ACHN (cell line): ENCODE measurements at places on chromosomes 1 and 21.

DNA sequence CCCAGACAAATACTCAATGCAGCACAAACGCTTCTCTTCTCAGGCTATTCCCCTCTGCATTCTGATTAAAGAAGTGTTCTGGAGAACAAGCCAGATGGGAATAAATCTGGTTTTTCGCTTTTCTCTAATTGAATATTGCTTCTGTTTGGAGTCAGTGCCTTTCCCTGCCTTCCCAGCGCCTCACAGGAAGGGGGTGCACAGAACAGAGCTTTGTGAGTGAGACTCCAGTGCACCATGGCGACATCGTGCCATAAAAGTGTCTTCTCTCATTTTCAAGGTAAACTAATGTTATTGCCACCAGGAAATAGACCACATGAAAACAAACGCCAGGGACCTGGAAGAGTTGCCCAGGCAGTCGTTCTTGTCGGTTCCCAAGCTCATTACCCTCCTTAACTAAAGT lies 43.6 kb upstream of the SLC45A1 start:
- DNase-seq = no peak

GRCh38 chr1:211571998-211572397 lies 7.0 kb downstream of the SLC30A1 start:
- no peak for DNase-seq

DNA sequence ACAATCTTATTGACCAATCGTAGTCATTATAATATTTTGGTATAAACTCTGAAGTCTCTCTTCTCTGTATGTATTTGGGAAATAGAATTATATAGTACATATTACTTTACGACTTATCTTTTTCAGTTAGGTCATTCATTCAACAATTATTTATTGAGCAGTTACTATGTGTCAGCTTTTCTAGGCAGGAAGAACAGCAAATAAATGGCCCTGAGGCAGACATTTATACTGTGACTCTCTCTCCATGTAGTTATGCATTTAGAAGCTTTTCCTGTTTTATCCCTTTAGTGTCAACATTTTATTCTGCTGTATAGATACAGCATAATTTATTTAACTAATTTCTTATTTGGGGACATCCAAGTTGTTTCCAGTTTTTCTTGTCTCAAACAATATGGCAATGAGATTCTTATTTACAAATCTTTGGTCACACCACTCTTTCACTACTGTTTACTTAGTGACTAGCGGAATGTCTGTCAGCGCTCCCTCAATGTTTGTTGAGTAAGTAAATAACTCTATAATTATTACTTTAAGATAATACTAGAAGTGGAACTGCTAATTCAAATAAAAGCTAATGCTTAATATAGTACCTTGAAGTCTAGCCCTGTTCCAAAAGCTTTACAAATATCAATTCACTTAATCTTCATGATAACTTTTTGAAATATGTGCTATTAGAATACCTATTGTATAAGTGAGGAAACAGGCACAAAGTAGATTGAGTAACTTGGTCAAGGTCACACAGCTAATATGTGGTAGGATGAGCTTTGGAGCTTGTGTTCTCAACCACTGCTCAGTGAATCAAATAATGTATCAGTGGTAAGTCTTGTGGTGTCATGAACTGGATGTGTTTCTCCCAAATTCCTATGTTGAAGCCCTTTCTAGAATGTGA lies 465.6 kb downstream of the SIPA1L2 start:
- no peak for DNase-seq

DNA sequence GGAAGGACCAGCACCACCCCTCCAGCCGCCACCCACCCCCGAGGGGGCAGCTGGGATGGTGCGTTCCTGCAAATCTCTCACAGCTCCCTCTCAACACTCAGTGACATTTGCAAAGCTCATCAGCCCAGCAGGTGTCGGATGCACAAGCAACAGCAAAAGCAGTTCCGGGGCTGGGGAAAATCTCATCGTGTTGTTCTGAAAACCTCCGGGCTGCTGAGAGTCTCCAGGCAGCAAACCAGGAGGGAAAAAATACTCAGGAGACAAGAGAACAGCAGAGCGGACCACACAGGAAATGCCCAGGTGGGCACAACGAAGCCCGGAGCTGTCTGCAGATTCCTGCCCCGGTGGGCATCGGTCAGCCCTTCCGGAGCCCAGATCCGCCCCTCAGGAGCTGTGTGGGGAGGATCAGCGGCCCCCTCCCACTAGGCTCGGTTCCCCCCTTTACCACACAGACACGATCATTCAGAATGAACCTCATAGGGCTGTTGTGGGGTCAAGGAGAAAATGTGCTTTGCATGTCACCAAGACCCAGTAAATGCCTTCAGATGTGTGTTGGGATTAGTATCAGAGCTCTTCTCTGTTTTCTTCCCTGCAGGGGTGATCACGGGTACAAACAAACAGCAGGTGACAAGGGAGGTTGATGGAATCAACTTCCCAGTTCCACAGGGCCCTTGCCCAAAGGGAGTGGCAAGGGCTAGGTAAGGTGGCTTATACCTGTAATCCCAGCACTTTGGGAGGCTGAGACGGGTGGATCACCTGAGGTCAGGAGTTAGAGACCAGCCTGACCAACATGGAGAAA lies 127.0 kb upstream of the TIAM1 start:
- no peak for DNase-seq

DNA sequence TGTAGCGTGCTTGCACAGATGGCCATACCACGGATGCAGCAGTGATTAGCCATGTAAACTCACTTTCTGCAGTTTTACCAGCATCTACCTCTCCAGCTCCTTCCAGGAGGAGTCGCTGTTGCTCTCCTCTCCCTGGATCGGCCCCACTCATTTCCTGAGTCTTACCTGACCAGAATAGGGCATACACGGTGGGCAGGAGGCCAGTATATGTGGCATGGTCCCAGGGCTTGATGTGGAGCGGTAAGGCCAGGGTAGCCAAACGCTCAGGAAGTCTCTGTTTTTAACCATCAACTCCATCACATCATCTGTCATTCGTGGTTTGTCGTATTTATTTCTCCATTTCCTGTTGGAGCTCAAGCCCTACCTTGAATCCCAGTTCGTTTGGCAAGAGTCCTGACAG lies 163.4 kb upstream of the USP24 start:
- DNase-seq = no peak

GRCh38 chr1:112982853-112983536 lies 27.0 kb upstream of the SLC16A1 start:
- no peak for DNase-seq

DNA sequence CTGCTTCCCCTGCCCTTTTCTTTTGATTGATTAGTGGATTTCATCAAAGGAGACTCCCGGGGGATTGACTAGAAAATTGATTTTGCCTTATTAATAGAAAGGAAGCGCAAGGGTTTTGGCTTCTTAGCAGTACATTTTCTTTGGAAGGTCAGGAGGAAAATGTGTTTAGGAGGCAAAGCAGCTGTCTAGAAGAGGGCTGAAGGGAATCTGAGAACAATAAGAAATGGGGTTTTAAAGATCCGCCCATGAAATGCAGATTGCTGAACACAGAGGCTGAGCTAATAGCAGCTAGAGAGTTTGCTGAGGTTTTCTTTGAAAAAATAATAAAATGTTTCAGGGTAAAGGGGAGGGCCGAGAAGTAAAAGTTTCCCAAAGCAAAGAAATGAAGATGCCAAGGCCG lies 4.9 kb downstream of the SERTAD4 start:
- no peak for DNase-seq

- DNase-seq = no peak
Measured at GRCh38 chr1:83813576-83813975, 185.4 kb downstream of the TTLL7 start.

- no peak for DNase-seq
Measured at GRCh38 chr1:245168906-245169305, 14.1 kb downstream of the KIF26B start.

DNA sequence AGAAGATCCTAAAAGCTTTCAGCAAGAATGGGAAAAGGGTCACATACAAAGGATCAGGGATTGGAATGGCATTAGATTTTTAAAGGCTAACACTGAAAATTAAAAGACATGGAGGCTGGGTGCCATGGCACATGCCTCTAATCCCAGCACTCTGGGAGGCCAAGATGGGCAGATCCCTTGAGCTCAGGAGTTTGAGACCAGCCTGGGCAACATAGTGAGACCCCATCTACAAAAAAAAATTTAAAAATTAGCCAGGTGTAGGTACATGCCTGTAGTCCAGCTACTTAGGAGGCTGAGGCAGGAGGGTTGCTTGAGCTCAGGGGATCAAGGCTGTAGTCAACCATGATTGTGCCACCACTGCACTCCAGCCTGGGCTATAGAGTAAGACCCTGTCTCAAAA lies 12.4 kb downstream of the LURAP1 start:
- no peak for DNase-seq

DNA sequence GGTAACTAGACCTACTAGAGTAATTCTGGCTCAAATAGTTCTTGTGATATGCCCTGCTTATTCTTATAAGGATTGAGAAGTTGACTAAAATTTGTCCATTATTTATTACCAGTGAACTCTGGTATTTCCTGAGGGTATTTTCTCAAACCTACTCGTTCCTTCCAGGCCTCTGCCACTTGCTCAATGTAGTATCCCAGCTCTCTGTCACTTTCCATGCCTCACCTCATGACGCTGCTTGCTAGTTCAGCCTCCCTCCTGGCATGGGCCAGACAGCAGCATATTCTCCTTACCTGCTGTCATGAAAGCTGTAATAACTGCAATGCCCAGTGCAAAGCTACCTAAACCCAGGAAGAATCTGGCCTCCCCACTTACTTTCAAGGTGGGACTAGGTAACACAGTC lies 602.9 kb upstream of the ADAMTS5 start:
- DNase-seq = peak; percentile 54

DNA sequence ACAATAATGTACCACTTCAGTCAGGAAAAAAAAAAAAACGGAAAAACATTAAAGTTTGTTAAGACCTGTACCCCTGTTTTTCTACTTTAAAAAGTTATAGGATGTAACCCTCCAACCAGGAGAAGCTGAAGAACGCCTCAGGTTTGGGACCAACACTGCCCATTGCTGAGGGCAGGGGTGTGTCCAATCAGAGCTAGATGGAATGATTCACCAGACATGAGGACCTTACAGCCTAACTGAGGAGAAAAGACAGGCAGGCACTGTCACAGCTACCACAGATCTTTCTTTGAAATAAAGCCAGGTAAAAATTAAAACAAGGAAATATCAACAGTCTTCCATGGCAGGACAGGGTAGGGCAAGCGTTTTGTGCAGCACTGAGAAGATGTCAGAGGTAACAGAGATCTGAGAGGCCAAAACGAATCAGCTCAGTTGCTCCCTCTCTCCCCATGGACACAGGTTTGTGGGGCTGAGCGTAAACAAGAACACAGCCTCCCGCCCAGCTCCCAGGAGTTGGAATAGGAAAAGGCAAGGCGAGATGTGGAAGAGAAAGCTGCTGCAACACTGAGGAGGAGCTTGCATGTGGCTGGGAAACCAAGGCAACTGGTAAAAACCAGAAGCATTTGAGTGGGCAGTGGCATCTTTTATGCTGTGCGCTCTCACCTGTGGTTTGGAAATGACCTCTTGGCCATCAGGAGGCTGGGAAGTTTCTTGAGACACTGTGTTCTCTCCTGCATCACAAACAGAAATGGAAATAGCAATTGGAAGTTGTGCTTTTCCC lies 34.0 kb downstream of the SEC16B start:
- no peak for DNase-seq

GRCh38 chr1:115822117-115822516 lies 18.8 kb downstream of the NHLH2 start:
- no peak for DNase-seq

DNA sequence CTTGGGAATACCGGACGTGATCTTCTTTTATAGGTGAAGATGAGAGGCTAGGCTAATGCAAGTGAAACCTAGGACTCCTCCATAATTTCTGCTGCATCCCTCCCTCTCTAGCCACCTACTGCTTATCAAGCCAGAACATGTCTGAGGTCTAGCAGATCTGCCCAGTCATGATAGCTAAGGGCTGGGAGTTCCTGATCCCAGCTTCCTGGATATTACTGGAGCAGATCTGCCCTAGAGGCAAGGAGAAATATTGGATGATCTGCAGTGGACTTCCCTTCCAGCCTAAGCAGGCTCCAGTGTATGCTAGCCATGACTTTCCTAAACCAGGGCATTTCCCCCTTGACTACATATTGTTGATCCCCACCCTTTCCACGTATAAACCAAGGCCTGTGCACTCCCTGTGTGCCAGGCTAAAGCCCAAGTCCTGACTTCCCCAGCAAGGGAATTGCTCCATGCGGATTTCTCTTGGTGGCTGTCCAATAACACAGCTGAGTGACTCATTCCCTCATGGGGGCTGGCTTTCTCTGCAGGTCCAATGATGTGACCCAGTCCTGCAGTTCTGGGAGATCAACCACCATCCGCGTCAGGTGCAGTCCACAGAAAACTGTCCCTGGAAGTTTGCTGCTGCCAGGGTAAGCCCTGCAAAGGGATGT lies 15.5 kb upstream of the SARS1 start:
- DNase-seq = peak; percentile 69

GRCh38 chr1:163069142-163069541 lies at the start of gene RGS4:
Gene RGS4, plus strand, starts transcription at chr1:163069361. Its CDS starts 124 bp downstream, at chr1:163069485.
- peak; percentile 92 for DNase-seq

DNA sequence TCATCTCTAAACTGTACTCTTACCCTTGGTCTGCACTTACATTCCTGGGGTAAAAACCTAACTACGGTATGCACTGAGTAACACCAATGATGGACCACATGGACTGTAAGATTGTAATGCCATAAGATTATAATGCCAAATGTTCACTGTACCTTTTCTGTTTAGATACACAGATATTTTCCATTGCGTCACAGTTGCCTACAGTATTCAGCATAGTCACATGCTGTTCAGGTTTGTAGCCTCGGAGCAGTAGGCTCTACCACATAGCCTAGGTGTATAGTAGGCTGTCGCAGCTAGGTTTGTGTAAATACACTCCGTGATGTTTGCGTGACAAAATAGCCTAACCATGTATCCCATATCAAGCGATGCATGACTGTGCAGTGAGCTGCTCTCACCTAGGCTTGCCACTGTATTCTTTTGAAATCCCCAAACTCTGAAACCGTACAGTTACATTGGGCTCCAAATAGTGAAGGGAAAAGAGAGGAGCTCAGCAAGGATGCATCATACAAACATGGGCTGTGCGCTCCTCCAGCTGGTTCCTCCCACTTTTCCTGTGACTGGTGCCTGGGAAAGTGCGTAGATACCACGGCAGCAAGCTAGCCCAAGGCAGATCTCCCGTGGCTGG lies 35.2 kb downstream of the CFAP57 start:
- DNase-seq = no peak

- no peak for DNase-seq
Measured at GRCh38 chr1:47839433-47839760, 157.8 kb downstream of the TRABD2B start.

DNA sequence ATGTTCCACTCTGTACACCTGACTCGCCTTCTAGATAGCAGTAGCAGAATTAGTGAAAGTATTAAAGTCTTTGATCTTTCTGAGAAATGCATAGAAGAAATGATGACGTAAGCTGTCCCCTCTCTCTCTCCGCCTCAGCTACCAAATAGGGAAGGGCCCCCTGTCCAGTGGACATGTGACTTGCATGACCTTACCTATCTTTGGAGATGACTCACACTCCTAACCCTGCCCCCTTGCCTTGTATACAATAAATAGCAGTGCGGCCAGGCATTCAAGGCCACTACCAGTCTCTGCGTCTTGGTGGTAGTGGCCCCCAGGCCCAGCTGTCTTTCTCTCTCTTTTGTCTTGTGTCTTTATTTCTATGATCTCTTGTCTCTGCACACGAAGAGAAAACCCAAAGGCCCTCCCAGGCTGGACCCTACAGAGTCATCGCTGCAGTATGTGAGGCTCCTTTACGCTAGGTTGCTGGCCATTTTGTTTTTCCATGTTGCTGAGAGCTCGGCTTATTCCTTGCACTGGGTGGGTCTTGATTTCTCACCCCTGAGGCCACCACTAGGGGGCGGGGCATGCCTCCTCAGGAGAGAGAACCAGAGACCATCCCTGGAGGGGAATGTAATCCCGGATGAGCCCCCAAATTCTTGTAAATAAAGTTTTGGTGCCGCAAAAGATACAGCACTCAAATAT lies 16.0 kb upstream of the ZBTB8B start:
- DNase-seq = peak; percentile 12
